ENCODE measurements at places on chromosomes 7 and 10.

GRCh38 chr7:149604521-149604920 lies 106.9 kb upstream of the ZNF746 start:
- DNase-seq = no peak

- no peak for DNase-seq
Measured at GRCh38 chr7:120920591-120921274, 29.8 kb upstream of the ING3 start.

DNA sequence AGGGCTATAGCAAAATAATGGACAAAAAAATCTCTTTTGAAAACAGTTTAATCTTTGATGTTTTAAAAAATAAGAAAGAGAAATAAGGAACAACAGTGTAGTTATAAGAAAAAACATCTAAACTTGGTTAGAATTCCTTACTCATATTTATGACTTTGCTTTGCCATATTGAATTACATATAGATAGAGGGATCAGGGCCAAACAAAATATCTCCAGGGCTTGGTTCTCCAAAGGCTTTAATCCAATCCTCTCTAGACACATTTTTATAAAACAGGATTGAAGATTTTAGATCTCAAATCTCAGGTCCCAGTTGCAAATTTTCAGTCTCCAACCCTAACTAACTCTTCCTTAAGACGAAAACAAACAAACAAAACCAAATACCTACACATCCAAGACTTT lies 72.6 kb upstream of the RHOBTB1 start:
- DNase-seq = no peak

GRCh38 chr10:94115725-94116124 lies 122.0 kb downstream of the PLCE1 start:
- DNase-seq = no peak

DNA sequence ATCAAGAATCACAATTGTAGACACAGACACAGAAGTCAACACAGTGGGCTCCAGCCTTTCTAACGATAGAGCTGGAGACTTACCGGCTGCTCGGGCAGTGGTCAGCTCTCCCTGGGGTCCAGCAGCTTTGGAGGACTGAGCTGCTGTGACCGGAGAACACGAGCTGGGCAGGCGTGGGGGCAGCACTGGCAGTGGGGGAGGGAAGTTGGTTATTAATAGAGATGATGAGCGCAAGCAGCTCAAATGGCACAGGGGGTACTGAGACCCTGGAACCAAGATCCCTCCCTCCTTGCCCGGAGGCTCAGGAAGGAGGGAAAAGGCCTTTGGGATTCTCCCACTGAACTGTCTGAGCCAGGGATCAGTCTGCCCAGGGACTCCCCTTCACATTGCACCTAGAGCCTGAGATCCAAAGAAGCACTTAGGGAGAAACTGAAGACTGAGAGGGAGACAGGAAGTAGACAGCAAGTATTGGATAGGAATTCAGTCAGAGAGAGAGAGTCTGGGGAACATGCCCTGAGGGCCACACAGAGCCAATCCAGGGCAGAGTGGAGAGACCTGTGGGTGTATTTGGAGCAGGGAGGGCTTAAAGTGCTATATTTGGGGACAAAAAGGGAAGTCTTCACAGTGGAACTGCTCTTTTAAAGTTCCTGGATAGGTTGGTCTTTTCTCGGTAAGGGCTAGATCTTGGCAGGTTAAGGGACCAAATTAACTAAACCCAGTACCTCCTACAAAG lies at the start of gene MYOZ1:
Gene MYOZ1, minus strand, starts transcription at position 147 of the 733 bp plus-strand sequence. CDS start 1,457 bp downstream, outside the sequence.
- DNase-seq = no peak

DNA sequence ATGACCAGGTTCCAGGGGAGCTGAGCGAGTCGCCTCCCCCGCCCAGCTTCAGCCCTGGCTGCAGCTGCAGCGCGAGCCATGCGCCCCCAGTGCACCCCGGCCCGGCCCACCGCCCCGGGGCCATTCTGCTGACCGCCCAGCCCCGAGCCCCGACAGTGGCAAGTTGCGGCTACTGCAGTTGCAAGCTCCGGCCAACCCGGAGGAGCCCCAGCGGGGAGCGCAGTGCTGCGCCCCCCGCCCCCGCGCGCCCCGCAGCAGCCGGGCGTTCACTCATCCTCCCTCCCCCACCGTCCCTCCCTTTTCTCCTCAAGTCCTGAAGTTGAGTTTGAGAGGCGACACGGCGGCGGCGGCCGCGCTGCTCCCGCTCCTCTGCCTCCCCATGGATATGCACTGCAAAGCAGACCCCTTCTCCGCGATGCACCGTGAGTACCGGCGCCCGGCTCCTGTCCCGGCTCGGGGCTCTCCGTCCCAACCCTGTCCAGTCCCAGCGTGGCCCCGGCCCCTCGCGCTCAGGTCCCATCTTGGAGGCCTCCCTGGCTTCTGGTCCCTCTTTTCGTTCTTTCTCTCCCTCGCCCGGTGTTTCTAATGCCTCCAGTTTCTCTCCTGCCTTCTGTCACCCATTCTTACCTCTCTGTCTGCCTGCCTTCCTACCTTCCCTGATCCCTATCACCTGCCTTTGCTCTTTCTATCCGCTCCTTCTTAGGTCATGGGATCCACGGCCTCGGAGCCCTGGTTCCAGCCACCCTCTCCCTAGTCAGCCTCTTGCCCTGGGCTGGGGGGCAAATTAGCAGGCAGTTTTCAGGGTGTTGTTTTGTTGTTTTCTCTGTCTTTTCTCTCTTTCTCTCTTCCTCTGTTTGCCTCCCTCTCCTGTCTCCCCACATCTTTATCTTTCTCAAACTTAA lies 751 bp downstream of the PAX2 start:
- DNase-seq = no peak

DNA sequence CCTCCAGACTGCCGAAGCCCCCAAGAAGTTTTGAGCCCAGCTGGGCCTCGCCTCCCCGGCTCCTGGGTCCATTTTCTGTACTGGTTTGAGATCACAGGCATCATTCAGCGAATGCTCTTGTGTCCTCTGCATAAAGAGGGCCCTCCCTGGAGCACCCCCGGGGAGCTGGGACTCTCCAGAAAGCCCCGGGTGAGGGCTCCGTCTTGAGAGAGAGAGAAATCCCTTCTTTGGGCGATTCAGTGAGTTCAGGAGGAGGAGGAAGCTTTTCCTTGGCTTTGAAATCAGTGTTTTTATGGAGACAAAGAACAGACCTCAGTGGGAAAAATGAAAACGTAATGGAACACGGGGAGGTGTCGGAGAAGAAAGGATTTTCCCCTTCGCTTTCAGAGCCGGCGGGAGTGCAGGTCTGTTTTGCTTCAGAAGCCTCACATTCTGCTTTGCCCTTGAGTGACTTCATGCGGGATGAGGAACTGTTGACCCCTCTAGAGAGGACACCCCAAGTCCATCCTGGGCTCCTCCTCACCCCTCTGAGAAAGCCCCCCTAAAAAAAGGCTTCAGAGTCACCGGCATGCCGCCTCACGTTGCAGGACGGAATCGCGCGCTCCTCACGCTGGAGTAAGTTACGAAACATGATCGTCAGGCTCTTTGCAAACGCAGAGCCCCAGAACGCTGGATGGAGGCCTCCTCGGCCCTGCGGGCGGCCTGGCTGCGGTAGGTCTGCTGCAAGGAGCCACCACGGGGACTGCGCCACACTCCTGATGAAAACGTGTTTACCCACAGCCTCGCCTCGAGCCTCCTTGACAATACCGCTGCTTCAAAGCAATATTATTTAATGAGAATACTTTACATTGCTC lies 8.5 kb upstream of the AP5Z1 start:
- no peak for DNase-seq

DNA sequence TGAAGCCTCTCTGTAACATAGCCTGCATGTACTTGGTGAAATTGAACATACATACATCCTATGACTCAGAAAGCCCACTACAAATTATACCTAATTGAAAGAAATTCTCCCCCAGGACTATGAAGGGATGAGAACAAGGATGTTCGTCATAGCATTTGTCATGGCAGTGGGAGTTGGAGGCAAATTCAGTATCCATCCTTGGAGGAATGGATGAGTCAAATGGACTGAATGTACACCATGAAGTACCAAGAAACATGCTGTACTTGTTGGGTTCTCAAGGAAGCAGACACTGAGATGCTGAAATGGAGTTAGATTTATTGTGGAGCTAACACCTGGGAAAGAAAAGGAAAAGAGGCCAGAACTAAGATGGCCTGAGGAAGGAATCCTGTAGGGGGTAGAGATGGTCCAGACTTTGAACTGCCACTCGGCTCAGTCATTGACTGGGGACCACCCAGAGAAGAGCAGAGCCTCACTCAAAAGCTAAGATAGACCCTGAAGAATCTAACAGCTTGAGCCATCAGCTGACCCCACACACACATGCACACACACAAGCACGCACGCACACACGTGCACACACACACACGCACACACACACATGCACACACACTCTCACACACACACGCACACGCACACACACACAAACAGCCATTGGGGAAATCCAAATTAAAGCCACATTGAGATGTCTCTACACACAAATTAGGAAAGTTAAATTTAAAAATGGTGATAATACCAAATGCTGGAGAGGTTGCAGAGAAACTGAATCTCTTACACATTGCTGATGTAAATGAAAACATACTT lies 22.3 kb downstream of the AOC1 start:
- DNase-seq = no peak

DNA sequence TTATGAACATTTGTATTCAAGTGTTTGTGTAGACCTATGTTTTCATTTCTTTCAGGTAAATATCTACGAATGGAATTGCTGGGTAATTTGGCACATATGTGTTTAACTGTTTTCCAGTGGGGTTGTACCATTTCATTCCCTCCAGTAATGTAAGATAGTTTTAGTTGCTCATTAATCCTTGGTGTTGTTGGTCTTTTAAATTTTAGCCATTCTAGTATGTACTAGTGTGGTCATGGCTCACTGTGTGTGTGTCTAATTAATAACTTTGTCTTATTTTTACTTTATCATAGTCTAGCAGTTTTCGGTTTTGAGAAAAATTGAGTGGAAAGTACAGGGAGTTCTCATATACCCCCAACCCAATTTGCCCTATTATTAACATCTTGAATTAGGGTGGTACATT lies 278.8 kb downstream of the CAMK1D start:
- no peak for DNase-seq

DNA sequence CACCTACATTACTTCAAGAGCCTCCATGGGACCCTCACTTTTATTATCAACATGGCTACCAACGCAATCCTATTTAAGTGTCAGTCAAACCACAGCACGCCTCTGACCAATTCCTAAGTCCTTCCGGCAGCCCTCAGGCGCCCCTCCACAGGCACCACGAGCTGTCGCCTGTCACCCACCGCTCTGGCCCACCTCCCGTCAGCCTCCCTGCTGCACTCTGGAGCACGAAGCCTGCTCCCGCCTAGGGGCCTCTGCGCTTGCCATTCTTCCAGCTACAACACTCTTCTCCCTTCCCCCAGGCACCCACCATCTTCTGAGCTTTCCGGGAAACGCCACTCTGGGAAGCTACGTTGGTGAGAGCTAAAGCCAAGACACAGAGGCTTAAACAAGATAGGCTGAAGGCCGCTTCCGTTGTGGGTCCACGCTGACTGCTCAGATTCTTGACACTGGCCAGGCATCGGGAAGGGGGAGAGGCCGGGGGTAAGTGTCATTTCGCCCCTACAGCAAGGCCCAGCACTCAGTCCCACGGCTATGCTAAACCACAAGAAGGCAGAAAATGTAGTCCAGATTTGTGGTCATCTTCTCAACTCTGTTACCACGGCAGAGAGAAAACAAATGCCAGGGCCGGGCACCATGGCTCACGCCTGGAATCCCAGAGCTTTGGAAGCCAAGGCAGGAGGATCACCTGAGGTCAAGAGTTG lies 56.7 kb downstream of the GNA12 start:
- DNase-seq = no peak

All from activated CD4-positive, CD25-positive, alpha-beta regulatory T cell treated with anti-CD3 and anti-CD28 coated beads, Interleukin-2, amount 50 U/mL, for 16 hours (primary cell).